ENCODE measurements at places on chromosomes 1 and 21.

DNA sequence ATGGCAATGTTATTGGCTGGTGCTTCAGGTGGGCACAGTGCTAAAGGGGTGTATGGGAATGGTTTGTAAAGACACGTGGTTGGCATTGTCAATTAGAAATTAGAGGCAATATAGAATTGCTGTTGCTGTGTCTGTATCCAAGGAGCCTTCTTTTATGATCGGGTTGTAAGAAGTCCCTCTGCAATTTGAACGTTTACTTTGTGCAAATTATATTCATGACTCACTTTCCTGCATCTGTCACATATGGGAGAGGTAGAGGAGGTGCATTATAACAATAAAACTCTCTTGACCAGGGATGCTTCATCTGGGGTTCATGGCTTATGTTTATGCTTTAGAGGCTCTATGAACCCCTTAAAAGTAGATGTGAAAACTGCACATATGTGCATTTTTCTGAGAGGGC is 130.4 kb upstream of the DNAH14 start:
- DNase-seq, result no peak

GRCh38 chr1:169572187-169572586 is 14.1 kb downstream of the F5 start:
- no peak for DNase-seq

DNA sequence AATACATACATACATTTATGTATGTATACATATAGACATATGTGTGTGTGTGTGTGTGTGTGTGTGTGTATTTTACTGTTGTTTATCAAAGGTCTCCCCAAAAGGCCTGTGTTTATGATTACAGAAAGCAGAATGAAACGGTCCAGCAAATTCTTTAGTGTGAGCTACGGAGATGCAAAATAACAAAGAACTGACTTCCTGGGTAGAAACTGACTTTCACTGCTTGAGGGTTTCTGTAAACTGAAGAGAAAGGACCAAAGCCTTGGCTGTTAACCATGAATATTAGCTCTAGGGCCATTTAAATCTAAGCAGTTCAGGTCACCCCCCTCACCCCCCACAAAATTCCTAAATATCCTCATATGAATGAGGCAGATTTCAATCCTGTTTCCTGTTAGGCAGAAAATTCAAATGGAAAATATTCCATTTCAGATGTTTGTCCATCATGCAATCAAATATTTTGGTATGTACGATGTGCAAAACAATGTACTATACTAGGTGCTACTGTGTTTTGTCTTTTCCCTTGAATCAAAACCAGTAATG is 213.2 kb downstream of the TGFB2 start:
- DNase-seq, result no peak

GRCh38 chr1:224223819-224224714 is 41.0 kb downstream of the DEGS1 start:
- no peak for DNase-seq

GRCh38 chr1:25209516-25209915 is 22.8 kb downstream of the SYF2 start:
- DNase-seq, result no peak

GRCh38 chr1:41493117-41493536 is 8.6 kb upstream of the EDN2 start:
- no peak for DNase-seq

Measured in NCI-H774 (cell line).